ENCODE measurements at places on chromosomes 2 and 18.

- no peak for DNase-seq
Measured at GRCh38 chr18:21454725-21455124, 145.8 kb downstream of the ESCO1 start.

- DNase-seq: no peak
Measured at GRCh38 chr18:79011300-79011870, 31.8 kb downstream of the SALL3 start.

DNA sequence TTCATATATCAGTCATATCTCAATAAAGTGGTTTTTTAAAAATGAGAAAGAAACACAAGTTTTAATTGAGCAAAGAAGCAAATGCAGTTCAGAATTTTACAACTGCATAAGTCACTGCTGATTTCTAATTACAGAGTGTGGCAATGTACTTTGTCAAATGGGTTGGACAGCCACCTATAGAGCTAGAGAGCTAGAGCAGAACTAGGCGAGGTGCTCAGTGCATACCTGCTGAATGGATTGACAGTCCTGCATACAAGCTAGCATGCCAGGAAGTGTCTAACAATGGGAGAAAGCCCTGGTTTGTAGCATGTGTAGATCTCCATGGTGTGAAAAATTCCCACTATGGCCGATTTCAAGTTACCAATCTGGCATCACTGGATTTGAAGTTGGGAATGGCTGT is 106.3 kb upstream of the CDCA7 start:
- no peak for DNase-seq

DNA sequence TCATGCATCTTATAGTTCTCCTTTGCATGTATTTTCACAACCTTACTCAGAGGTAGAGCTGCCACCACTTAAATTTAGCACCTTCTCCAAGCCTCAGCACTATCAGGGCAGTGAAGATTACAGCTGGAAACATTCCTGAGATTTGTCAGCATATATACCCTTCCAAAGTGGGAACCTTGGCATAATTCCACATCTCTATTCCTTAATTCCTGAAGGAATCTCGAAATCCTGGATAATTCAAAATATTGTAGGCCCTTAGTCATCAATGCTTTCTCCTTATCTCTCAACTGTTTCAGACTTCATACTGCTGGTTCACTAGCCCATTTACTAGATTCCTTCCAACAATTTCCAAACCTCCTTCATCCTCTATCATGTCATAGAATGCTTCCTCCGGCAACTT is 87.4 kb downstream of the ITSN2 start:
- no peak for DNase-seq

DNA sequence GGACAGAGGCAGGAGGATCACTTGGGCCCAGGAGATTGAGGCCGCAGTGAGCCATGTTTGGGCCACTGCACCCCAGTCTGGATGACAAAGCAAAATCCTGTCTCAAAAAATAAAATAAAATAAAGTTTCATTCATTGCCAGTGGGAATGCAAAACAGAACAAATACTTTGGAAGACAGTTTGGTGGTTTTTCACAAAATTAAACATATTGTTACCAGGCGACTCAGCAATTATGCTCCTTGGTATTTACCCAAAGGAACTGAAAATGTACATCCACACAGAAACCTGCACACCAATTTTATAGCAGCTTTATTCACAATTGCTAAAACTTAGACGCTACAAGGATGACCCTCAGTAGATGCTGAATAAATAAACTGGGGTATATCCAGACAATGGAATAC is 35.8 kb downstream of the FOSL2 start:
- no peak for DNase-seq

DNA sequence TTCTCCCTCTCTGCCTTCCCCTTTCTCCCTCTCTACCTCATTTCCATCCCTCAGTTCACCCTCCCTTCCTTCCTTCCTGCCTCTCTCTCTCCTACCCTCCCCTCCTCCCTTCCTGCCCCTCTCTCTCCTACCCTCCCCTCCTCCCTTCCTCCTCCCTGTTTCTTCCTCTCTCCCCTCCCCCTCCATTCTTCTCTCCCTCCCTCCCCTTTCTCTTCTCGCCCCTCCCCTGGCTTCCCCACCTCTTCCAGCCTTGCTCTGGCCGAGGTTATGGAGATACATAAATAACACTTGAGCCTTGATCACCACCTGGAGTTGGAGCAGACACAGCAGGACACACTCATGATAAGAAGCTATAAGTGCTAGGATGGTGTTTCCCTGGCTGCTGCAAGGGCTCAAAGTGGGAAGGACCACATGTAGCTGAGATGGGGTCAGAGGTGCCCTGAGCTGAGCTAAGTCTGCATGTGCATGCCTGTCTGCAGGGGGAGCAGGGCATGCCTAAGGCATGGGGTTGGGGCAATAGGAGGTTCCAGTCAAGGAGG is 326.1 kb upstream of the HS6ST1 start:
- DNase-seq: no peak

- DNase-seq: no peak
Measured at GRCh38 chr2:8495189-8495989, 186.5 kb upstream of the ID2 start.

GRCh38 chr2:105790461-105791149 is 45.9 kb downstream of the NCK2 start:
- DNase-seq: no peak

DNA sequence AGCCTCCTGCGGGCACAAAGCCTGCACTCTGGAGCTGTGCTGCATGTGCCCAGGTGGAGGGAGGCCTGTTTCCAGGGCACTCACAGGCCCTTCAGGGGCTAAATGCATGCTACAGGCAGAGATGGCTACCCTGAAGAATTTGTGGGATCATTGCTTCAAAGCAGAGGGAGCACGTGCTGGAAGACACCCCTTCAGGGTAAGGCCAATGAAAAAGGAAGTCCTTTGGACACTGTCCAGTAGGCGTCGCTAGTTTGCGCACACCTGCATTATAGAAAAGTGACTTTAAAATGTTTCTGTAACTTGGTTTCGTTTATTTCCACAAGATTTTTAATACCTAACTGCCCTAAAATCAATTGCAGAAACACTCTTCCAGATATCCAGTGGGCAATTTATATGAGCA is 325.3 kb downstream of the ZNF516 start:
- DNase-seq: no peak

GRCh38 chr18:29160170-29160569 is 983.2 kb upstream of the CDH2 start:
- no peak for DNase-seq

- DNase-seq: peak; percentile 10
Measured at GRCh38 chr2:159010340-159010739, 41.9 kb downstream of the TANC1 start.

DNA sequence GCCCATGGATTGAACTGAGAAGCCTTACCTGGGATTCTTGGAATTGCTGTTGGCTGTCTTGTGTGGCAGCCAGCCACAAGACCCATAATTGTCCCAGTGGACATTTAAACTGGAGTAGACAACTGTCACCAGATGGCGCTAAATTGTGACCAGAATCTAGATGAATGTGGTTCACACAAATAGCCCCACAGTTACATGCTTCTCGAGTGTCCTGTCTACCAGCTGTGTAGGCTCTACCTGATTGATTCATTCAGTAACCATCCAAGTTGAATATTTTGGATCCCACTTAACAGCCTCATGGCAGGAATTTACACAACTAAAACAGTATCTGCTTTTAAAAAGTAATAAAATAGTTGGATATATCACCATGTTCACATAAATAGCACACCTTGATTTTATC is 73.2 kb downstream of the MAP4K4 start:
- peak; percentile 65 for DNase-seq

DNA sequence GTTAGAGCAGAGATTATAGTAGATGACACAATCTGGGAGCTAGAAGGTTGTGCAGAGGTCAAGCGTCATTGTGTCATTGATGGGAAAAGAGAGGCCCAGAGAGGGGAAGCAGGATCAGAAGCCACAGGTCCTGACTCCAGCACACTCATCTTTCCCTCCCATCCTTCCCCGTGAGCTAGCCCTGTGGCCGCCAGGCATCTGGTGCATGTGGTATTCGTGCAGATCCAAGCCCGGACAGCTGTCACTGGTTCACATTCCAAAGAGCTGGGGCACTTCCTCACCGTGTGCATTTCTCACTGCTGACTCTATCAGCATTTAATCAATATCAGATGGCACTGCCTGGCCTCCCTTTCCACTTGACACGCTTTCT is 94.1 kb upstream of the THOC1 start:
- DNase-seq: no peak

GRCh38 chr2:178804791-178805190 is 2.4 kb downstream of the TTN start:
- DNase-seq: peak; percentile 46

DNA sequence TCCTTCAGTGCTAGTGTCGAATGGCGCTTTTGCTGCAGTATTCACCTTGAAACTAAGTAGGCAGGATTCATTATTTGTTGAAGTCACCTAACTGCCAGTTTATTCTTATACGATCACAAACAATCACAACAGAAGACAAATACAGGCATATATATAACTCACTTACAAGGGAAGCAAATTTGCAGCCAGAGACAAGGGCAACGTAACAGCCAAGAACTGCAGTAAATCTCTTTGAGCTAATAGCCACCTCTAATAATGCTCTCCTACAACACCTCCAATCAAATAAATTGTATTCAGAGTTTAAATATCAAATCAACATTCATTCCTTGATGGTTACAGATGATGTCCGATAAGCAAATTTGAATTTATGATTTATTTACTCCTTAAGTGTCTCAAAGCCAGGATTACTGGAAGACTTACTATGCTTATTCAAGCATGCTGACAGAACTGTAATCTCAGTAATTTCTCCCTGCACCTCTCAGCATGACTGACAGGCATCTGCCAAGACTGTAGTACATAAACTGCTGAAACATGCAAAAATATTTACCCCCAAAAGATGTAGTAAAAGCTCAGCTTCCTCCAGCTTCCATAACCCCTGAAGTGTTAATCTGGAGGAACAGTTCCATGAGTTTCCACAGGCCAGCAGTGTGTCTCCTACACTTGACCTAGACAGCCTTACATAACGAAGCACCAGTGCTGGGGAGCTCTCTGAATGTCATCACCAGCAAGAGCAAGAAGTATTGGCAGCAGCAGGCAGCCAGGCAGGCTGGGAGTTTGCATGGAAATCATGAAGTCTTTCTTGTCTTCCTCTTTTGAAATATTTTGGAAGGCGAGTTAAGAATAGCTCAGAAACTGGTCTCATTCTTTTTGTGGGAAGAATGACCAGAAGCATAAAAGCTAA is 20.9 kb upstream of the SCN1A start:
- DNase-seq: no peak

- DNase-seq: no peak
Measured at GRCh38 chr2:67137699-67138098, 259.4 kb upstream of the ETAA1 start.

DNA sequence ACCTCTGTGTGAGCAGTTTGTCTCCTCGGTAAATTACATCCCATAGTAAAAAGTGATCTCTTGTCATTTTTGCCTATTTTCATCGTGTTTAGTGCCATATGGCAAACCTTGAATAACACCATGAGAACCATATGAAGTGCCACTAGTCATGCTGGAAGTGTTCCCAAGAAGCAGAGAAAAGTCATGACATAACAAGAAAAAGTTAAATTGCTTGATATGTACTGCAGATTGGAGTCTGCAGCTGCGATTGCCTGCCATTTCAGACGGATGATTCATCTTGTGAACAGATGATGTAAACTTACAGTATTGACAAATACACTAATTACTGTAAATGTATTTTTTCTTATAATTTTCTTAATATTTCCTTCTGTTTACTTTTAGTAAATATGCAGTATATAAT is 846.7 kb downstream of the BCL11A start:
- no peak for DNase-seq

GRCh38 chr2:31101701-31102100 is 36.5 kb downstream of the GALNT14 start:
- DNase-seq: no peak
